Inflammatory macrophage treated with lipopolysaccharide for 1 hour (primary cell): ENCODE measurements at places on chromosomes 16 and 17.

DNA sequence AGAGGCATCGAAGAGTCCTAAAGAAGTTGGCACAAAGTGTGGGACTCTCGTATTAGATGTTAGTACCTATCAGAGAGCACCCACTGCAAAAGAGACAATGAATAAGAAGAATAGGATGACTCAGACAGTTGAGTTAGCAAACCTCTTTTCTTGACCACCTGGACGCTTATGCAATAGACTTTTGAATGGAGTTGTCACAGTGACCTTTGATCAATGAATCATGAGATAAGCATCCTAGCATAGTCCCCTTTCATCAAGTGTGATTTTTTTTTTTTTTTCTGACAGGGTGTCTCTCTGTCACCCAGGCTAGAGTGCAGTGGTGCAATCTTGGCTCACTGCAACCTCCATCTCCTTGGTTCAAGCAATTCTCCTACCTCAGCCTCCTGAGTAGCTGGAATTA, 1417.9 kb upstream of the GOT2 start:
- DNase-seq: no peak

GRCh38 chr17:78839235-78839761, 1.3 kb downstream of the USP36 start:
- DNase-seq: peak; percentile 14

DNA sequence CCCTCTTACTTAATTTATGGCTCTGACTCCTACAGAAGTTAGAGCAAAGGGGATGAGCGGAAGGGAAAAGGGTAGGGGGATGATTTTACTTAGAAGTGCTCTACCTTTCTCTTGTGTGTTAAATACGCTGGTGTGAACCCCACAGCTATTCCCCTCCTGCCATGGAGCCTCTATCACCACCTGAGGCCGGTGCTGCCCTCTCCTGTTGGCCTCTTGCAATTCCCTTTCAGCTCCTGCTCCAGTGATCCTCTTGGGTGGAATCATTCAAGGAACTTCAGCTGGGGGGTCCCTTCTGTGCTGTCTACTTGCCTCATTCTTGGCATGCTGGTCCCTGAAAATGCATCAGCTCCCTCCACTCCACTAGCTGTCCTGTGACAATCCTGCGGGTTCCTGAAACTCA, 41.8 kb upstream of the CDH8 start:
- DNase-seq: no peak

- peak; percentile 34 for DNase-seq
These were observed 12.4 kb upstream of the P2RX5 start for GRCh38 chr17:3708366-3708765.

DNA sequence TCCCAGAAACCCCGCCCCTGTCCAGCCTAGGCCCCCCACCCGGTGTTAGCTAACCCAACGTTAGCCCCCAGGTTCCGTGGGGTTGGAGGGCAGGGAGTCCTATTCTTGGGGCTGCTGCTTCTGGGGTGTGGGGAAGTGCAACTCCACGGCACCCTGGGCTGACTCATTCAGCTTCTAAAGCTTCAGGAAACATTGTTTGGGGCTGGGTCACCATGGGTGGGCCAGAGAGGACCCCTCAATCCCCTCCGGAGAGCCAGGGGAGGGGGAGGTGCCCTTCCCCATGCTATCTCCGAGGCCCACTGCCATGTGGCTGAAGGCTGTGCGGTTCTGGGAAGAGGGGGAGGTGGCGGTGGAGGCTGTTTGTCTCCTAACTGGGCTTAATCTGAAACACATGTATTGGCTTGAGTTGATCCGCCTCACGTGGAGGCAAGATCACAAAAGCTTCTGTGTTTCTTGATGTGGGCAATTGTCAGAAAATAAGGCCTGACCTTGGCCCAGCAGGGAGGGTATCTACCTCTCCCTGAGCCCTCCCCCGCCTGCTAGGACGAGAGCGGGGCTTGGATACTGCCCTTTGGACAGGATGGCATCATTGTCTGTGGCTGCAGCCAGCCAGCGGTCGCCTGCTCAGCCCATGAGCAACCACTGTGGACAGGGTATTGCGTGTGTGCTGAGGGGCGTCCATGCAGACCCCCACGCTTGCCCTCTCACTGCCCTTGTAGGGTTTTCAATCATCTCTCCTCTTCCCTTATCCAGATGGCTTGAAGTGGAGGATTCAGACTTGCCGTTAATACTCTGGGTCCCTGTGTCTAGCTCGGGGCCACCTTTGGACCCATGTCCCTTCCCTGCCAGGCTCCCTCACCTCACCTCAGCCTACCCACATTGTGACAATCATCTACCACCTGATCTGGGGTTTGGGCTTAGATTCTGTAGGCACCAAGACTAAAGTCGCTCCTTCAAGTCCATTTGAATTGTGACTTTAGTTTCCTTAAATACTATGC, 1.3 kb downstream of the SERPINF1 start:
- DNase-seq: no peak

GRCh38 chr17:260031-260791, 78.8 kb upstream of the DOC2B start:
- DNase-seq: no peak

DNA sequence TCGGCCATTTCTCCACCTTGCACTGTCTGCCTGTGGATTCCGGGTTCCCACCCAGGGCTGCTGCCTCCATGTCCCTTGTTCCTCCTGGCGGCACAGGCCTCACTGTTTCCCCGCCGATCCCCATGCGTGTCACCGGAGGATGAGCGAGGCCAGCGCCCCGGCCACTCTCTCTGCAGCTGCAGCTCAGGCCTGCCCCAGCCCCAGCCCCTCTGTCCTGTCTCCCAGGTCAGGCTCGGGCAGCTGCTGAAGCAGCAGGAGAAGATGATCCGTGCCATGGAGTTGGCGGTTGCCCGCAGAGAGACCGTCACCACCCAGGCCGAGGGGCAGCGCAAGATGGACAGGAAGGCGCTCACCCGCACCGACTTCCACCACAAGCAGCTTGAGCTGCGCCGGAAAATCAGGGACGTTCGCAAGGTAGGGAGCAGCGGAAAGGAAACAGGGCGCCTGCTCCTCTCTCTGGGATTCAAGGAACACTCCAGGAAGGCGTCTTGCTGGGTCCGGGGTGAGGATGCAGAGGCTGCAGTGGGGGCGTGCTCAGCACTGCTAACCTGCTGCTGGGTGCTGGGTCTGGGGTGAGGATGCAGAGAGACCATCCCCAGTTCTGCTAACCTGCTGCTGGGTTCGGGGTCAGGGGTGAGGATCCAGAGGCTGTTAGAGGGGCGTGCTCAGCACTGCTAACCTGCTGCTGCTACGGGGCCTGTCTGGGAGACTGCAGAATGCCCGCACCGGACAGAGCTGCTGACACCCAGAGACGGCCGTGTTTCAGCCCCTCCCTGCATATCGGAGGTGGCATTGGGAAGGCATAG, 6.1 kb upstream of the GAA start:
- DNase-seq: no peak

DNA sequence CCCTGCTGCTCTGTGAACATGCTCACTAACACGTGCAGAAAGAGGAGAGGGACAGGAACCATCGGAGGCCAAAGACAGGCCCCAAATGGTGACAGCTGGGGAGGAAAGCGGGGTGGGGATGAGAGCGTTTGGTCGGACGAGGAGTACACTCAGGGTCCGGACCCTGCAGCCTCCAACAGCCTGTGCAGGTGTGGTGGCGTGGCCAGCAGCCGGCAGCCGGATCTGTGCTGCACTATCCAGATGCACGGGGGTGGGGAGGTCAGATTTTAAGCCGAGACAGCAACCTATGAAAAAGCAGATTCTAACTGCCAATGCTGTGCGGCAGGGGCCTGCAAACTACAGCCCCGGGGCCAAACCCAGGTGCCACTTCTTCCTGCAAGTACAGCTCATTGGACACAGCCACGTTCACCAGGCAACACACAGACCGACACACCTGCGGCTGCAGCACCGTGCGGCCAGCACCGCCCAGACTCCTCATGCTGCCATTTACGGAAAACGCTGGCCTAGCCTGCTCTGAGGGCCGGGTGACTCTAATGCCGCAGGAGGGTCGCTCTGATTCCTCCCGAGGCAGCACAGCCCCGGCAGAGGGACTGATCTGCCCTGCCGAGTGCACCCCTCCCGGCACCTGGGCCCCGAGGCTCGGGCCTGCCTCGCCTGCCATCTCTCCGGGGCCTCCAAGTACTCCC, 21.2 kb downstream of the SLC16A3 start:
- DNase-seq: no peak

- no peak for DNase-seq
These were observed 211.9 kb downstream of the GSG1L start for GRCh38 chr16:27851586-27851985.

GRCh38 chr17:10814075-10814474, 10.2 kb upstream of the TMEM238L start:
- no peak for DNase-seq

DNA sequence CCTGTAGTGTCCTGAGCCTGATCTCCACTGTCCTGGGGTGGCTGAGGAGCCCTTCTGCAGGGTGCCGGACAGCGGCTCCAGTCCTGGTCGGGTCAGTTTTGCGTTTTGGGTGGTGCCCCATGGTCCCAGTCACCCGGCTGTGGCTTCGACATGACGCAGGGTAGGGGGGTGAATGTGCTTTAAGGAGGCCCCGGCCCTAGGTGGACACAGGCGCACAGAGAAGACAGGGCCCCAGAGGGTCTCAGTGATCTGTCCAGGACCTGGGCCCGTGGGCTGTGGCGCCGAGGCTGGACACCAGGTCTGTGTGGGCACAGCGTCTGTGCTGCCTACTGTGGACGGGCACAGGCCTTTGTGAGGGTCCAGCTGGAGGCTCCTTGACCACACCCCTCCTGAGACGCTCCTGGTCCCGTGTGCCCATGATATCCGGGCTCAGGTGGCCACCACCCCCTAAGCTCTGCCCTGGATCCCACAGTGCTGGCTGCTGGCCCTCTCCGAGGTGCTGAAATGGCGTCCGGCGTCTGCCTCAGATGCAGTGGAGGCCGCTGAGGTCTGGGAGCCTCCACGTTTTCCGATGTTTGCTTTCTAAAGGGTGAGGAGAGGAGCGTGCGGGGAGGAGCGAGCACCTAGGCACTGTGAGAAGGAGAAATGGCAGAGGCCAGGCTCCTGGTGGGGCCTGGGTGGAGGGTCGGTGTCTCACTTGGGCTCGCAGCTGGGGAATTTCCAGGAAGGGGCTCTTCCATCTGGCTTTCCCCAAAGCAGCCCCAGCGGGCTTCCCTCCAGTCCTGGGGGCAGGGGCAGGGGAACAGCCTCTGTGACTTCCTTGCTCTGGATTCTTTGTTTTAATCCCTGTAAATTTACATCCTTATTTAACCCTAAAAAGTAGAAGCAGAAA, 56.1 kb upstream of the ACSF3 start:
- DNase-seq: peak; percentile 46

GRCh38 chr17:8697323-8697741, 47.3 kb downstream of the CCDC42 start:
- DNase-seq: no peak

DNA sequence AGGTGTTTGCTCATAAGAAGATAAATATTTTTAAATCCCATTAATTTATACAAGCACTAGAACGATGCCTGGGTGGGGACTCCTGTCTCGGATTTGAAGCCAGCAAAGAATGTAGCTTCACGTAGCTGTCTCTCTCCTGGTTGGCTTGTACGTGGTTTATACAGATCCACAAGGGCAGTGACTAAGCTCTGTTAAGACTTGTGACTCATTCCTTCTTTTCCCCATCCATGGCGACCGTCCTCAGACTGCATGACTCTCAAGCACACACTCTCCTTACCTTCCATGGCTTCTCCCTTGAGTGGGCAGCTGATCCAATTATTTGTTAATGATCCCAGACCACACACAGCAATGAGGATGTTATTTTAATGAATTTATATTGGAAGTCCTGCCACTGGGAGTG, 679.7 kb upstream of the SOX9 start:
- DNase-seq: no peak

GRCh38 chr17:75642784-75643642, 9.8 kb downstream of the SMIM5 start:
- no peak for DNase-seq

DNA sequence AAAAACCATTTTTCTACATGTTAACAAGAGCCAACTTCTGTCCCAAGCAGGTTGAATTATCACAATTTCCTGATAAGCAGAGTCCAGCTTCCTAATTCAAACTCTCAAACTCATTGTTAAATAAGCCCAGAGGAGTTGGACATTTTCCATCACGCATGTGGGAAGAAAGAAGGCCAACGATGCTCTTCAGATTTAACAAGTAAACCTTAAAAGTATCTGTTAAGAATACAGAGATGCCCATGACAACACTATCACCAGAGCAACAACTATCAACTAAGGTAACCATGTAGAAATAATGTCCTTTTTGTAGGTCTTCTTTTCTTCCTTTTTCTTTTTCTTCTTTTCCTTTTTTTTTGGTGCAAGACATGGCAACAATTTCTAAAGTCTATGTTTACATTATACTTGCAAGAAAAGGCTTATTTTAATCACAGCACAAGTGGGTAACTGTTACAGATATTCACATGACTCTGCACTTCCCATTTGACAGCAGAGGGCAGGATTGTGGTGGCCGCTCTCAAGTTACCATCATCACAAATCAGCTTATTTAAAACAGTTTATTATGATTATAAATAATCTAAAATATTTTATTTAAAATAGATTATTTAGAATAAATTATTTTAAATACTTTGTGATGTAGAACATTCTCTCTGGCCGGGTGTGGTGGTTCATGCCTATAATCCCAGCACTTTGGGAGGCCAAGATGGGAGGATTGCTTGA, 35.7 kb upstream of the DHRS7B start:
- peak; percentile 13 for DNase-seq

DNA sequence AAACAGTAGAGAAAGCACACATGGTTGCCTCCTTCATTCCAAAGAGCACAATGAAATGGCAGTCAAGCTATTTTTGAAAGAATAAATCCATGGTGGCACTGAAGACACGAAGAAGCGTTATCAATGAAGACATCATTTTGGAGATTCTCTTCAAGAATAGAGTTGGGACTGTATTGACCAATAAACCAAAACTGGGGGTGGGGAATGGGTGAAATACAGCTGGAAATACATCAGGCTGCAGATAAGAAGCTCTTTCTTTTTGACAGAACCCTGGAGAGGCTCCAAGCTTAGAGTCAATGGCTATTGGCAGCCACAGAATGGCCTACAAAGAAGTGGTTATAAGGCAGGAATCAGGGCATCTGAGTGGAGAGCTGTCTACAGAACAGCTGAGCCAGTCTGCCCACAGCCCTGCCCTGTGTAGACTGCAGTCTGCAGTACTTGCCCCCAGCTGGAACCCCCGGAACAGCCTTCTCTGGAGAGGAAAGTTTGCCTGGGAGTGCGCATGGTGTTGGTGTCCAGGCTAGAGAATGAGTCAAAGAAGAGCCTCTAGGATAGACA, 100.4 kb downstream of the STX8 start:
- DNase-seq: no peak

GRCh38 chr17:8673612-8674011, 43.1 kb upstream of the MYH10 start:
- DNase-seq: no peak

- no peak for DNase-seq
These were observed 27.1 kb upstream of the MGAT5B start for GRCh38 chr17:76840884-76841775.
